ENCODE measurements at places on chromosomes 13 and 19.

- DNase-seq, result no peak
These were observed 8.0 kb downstream of the FRY start for GRCh38 chr13:32039528-32039927.

GRCh38 chr19:49497789-49498103, 1.5 kb downstream of the RPS11 start:
- DNase-seq, result no peak

GRCh38 chr19:38035515-38036495, 128.8 kb downstream of the SIPA1L3 start:
- no peak for DNase-seq

DNA sequence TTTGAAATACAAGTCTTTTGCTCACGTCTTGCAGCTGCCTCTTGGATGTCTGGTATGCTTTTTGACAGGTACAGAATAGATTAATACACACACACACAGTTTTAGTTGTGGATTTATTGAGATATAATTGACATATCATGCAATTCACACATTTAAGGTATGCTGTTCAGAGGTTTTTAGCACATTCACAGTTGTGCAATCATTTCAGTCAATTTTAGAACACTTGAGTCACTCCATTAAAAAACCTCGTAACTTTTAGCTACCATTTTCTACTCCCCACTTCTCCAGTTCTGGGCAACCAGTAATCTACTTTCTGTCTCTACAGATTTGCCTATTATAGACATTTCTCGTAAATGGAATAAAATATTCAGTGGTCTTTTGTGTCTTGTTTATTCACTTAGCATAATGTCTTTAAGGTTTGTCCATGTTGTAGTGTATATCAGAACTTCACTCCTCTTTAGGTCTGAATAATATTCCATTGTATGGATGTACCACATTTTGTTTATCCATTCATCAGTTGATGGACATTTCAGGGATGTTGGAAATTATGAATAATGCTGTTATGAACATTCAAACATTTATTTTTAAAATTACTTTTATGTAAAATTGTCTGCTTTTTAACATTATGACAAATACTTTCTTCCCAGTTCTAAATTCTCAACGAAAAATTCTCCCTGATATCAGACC, 2.5 kb upstream of the ZMYM2 start:
- DNase-seq, result no peak

- peak; percentile 30 for DNase-seq
These were observed 154.4 kb downstream of the GGACT start for GRCh38 chr13:100434010-100434763.

GRCh38 chr19:15902254-15902653, 4.4 kb upstream of the CYP4F2 start:
- DNase-seq, result no peak

- no peak for DNase-seq
These were observed 39.3 kb upstream of the KL start for GRCh38 chr13:32976912-32977311.

GRCh38 chr13:40613192-40613818, 53.1 kb downstream of the FOXO1 start:
- no peak for DNase-seq

GRCh38 chr19:31708520-31708919, 359.3 kb upstream of the TSHZ3 start:
- DNase-seq, result no peak

DNA sequence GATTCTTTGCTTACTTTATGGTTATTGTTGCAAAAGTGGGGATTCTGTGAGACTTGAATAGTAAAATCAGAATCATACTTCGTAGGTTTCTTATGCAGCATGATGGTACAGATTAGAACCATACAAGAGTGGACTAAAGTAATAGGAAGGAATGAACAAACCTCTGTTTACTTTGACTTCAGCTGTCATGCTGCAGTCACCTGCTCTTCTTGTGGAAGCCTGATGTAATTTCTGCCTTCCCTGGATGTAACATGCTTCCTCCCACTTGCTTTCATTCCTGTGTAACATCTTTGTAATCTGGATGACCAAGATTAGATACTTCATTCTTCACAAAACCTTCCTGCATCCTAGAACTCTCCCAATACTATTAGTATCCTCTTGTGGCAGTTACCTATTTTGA, 235.0 kb downstream of the PCCA start:
- no peak for DNase-seq

DNA sequence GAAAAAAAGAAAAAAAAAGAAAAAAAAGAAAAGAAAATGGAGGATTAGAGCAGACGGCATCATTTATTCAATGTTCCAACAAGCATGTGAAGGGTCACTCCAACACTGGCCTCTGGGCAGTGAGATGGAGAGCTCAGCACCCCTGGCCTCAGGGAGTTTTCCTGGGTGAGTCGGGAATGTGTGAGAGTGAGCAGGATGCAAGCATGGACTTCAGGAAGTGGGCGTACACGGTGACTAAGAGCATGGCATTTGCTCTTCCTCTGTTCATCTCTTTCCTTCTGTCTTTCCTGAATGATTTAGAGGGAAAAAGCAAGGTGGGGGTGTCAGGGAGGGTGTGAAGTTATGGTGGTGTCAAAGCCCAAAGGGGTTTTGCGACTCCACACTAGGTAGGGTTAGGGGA, 682 bp upstream of the CABP5 start:
- DNase-seq, result no peak

GRCh38 chr19:33394006-33394722, 20.7 kb downstream of the CEBPG start:
- peak; percentile 14 for DNase-seq

GRCh38 chr13:28856287-28856686, 36.1 kb downstream of the MTUS2 start:
- DNase-seq, result no peak

GRCh38 chr19:39218230-39219007, 14.4 kb upstream of the SYCN start:
- no peak for DNase-seq

- DNase-seq, result peak; percentile 13
These were observed 731.8 kb upstream of the ARGLU1 start for GRCh38 chr13:107299717-107300116.

GRCh38 chr13:93794197-93794885, 567.7 kb downstream of the GPC6 start:
- no peak for DNase-seq

- no peak for DNase-seq
These were observed 5.9 kb upstream of the CCL25 start for GRCh38 chr19:8046569-8047165.

GRCh38 chr13:20580257-20580656, 13.3 kb downstream of the IFT88 start:
- DNase-seq, result no peak

DNA sequence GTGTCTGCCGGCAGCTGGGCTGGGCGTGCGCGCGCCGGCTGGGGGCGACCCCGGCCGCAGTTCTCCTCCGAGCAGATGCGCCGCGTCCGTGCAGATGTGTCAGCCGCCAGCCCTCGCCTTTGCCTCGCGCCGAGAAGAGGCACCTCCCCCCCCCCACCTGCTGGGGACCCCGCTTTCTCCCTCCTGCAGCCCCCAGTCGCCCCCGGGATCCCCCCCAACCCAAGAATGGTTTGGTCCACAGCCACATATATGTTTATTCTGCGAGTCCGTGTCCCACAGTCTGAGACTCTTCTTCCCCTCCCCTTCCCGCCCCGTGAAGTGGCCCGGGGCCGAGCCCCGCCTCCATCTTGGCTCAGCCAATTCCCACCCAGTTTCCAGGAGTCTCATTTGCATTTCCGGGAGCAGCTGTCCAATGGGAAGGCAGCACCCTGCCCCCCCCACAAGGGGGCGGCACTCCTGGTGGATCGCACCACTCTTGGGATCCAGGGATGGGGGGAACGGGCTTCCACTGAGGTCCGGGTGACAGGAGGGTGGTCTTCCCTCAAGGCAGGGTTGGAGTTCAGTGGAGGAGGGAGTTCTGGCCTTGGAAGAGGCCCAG, 8.6 kb downstream of the ISOC2 start:
- peak; percentile 57 for DNase-seq

- DNase-seq, result no peak
These were observed 50.6 kb downstream of the XPO4 start for GRCh38 chr13:20851844-20852402.

DNA sequence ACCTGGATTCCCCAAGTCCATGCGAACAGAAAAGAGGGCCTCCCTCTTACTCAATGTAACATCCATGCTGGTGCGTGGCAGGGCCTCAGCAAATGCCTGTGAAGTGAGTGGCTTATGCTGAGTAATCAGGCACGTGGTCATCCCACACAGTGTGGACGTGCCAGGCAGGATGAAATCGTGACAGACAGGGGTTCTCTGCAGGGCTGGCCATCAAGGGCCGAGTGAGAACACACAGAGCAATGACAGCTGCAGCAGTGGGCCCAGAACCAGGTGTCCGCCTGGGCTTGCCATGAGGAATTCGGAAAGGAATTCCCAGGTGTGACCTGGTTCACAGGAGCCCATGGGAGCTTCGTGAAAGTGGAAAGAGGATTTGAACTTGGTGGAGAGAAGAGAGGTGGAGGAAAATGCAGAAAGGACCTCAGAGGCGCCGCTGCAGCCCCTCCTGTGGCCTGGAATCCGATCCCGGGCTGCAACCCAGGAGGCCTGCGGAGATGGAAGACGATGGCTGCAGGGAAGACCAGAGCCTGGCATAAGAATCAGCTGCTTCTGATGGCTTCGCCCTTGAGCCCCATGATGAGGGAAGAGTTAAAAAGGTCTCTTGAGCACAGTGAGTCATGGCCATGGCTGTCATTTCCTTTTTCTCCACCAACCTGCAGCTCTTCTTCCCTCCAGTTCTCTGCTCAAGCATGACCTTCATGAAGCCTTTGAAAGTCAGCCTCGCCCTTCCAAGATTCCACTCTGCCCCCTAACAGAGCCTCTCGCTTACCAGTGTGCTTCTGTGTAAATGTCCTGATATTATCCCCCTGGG, 34.6 kb upstream of the SOX1 start:
- peak; percentile 7 for DNase-seq

GRCh38 chr13:72638059-72638815, 89.2 kb downstream of the MZT1 start:
- DNase-seq, result peak; percentile 29

GRCh38 chr13:21453387-21454081, 5.6 kb downstream of the ZDHHC20 start:
- DNase-seq, result no peak

- no peak for DNase-seq
These were observed 101.3 kb downstream of the VWA8 start for GRCh38 chr13:41859565-41859964.

GRCh38 chr13:44313674-44314073, 60.0 kb upstream of the SERP2 start:
- peak; percentile 86 for DNase-seq

DNA sequence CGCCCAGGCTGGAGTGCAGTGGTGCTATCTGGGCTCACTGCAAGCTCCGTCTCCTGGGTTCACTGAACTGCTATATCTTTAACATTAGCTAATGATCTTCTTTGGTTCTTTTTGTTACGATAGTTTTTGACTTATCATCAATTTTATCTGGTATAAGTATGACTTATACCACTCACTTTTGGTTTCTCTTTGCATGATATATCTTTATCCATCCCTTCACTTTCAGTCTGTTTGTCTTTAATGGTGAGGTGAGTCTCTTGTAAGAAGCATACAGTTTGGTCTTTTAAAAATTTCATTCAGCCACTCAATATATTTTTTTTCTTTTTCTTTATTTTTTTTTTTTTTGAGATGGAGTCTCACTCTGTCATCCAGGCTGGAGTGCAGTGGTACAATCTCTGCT, 58.4 kb downstream of the ADGRE1 start:
- DNase-seq, result no peak

DNA sequence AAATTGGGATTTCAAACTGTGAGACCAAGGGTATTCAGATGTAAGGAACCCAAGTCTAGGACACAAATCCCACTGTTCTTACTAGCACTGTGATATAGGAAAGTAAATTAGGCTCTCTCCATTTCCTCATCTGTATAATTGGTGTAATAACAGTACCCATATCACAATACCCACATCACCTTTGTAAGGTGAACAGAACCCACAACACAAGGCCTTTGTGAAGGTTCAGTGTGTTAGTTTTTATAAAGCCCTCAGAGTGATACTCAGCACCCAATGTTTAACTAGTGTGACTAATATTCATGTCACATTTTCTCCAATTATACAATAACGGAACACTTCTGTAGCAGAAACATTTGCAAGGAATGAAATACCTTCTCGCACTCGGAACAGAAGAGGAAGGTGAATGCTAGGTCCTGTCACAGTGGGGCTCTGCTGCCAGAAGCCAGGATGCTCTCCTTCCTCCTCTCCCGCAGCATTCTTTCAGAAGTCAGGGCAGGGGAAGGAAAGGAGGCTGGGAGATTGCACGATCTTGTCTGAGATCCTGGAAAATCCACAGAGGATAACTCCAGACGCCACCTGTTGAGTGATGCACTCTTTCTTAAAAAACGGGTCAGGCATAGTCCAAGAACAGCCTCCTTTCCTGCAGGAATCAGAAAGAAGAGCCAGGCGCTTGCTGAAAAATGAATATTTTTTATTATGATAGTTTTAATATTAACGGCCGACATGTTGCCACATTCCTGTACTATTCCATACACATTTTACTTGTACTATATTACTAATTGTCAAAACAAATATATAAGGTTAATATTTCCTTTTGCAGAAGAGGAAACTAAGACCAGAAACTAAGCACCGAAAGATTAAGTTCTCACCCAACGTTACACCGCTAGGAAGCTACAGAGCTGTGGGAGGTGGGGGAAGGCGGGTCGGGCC, 762 bp downstream of the ZNF45 start:
- DNase-seq, result peak; percentile 51

DNA sequence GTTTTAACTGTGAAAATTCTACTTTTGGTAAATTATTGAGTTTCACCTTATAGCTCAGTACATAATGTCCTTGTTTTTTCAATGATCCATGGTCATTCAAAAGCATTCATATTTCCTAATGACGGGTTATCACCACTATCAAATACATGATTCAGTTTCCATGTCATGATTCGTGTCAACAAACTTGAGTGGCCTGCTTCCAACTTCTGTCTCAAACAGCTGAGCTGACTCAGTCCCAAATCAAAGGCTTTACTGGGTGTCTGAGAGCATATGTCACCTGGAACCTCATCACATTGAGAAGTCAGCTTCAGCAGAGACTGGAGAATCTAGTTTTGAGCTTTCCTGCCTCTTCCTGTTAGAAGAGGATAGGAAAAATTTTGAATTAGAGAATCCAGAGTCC, 40.3 kb upstream of the SGCG start:
- peak; percentile 71 for DNase-seq

GRCh38 chr19:30227661-30228112, 144.5 kb upstream of the ZNF536 start:
- DNase-seq, result peak; percentile 48

- DNase-seq, result no peak
These were observed 254.7 kb downstream of the KLF12 start for GRCh38 chr13:73879346-73880015.

- DNase-seq, result no peak
These were observed 274.7 kb upstream of the SOX21 start for GRCh38 chr13:94987081-94987480.

- no peak for DNase-seq
These were observed 250.3 kb downstream of the DLEU7 start for GRCh38 chr13:50593207-50593606.

DNA sequence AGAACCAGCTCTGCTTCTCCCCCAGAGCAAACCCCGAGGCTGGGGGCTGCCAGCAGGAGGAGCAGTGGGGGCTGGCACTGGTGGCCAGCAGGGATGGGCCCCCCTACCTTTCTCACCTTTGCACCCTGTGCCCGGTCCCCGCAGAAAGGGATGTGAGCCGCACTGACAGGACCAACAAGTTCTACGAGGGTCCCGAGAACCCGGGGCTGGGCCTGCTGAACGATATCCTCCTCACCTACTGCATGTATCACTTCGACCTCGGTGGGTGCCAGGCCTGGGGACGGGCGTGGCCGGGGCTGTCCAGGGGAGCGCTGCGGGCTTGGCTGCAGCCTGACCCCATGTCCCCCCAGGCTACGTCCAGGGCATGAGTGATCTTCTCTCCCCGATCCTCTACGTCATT, 6.6 kb downstream of the TBC1D17 start:
- no peak for DNase-seq

GRCh38 chr13:40139896-40140520, 484.5 kb downstream of the COG6 start:
- no peak for DNase-seq

All from PC-3 (cell line).